ENCODE measurements at places on chromosomes 11 and 22.

GRCh38 chr11:13210424-13210823, 67.2 kb upstream of the BMAL1 start:
- DNase-seq: peak; percentile 55

DNA sequence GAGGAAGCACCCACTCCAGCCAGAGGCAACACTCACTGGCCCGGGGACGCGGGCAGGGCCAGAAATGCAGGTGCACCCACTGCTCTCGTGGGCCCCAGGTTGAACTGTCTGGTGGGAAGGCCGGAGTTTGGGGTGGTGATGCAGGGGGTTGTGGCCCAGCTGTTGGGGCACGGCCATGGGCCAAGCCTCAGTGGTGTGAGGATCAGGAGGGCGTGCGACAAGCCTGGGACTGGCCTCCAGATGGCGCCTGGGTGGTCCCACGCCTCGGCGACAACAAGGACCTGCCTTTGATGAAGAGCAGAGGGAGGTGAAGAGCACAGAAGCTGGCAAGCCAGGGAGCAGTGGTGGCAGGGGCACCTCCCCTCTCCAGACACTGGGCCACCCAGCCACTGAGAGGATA, 240.8 kb downstream of the BRD1 start:
- DNase-seq: peak; percentile 13

DNA sequence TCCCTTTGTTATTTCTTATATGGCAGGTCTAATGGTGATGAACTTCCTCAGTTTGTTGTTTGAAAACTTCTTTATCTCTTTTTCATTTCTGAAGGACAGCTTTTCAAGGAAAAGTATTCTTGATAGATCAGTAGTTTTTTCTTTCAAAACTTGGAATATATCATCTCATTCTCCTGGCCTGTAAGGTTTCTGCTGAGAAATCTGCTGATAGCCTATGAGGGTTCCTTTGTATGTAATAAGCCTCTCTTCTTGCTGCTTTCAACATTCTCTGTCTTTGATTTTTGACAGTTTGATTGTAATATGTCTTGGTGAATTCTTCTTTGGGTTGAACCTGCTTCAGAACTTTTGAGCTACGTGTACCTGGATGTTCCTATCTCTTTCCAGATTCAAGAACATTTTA, 46.0 kb downstream of the PIWIL4 start:
- DNase-seq: no peak

- DNase-seq: no peak
Observed at GRCh38 chr22:46890819-46891218, 128.4 kb downstream of the TBC1D22A start.
